ENCODE measurements at places on chromosomes 12 and 14.

GRCh38 chr12:50887191-50887590 is 44.5 kb downstream of the TMPRSS12 start:
- H3K4me1 ChIP-seq: no peaks in the 10 kb centered on the region
- no peaks in the 10 kb centered on the region for H3K27me3 ChIP-seq
- no peaks in the 10 kb centered on the region for H3K36me3 ChIP-seq
- no peak overlapping the region for H3K27ac ChIP-seq

- no peak overlapping the region for H3K4me3 ChIP-seq
- no peaks in the 10 kb centered on the region for H3K36me3 ChIP-seq
- H3K27ac ChIP-seq: no peak overlapping the region
- no peak for DNase-seq
- no peaks in the 10 kb centered on the region for H3K27me3 ChIP-seq
These were observed 48.2 kb upstream of the DCN start for GRCh38 chr12:91230841-91231240.

DNA sequence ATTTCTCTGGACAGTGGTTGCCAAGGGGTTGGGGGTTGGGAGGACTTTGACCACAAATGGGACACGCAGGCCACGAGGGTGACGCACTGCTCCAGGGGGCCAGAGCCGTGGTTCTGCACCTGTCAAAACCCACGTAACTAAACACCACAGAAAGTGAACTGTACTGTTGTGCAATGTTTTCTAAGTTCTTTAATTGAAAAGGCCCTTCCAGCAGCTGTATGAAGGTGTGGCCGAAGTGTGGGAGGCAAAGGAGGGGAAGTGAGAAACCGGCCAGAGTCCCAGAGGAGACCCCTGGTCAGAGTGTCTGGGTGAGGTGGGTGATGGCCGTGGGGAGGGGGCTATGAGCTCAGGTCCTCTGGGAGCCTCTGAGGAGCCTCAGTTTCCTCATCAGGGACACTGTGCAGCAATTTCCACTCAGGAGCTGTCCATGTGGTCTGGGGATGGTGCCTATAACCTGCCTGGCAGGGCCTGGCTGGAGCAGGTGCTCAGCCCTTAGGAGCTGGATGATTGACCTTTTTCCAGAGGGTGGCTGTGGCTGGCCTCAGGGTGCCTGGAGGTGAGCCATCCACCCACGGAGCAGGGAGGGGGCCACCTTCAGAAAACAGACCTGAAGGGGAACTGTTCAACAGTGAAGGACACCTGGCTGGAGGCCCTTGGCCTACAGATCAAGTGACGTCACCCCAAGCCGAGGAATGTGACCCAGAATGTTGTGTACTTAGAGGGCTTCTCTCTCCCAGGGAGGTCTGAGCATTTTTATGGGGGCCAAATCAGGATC is 9.8 kb upstream of the BDKRB2 start:
- no peak overlapping the region for H3K4me3 ChIP-seq
- peaks cover 1% of the 10 kb centered on the region for H3K4me1 ChIP-seq
- DNase-seq: no peak
- no peak overlapping the region for H3K27ac ChIP-seq

- peaks cover 3% of the 10 kb centered on the region for H3K27me3 ChIP-seq
- no peak overlapping the region for H3K4me3 ChIP-seq
- no peaks in the 10 kb centered on the region for H3K36me3 ChIP-seq
These were observed 154.3 kb upstream of the CCND2 start for GRCh38 chr12:4119157-4119761.

- no peak for DNase-seq
- H3K27ac ChIP-seq: no peak within 1 kb of the TSS
- H3K36me3 ChIP-seq: no peaks in the 10 kb centered on the region
- no peaks in the 10 kb centered on the region for H3K27me3 ChIP-seq
These were observed at the start of gene OR6C70 for GRCh38 chr12:55470088-55470829. OR6C70 (minus strand) TSS chr12:55470138; CDS start chr12:55470138, 0 bp downstream.

GRCh38 chr14:101315802-101316296 is 245.4 kb upstream of the DIO3 start:
- no peak for DNase-seq
- no peaks in the 10 kb centered on the region for H3K27me3 ChIP-seq
- H3K4me3 ChIP-seq: no peak overlapping the region
- no peaks in the 10 kb centered on the region for H3K36me3 ChIP-seq
- H3K4me1 ChIP-seq: no peaks in the 10 kb centered on the region
- H3K27ac ChIP-seq: no peak overlapping the region

DNA sequence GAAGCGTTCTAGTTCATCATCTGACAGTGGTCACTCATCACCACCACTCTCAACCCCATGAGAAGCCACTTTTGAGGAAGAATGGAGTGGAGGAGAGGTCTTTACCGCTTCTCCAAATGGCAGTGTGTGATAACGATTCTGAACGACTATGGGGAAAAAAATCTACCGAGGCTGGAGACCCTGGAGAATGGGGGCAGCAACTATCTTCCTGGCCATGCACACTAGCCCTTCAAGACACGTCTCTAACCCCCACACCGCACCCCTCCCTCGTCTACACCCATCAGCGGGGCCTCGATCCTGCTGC is 365 bp downstream of the ING4 start:
- H3K27ac ChIP-seq: peak overlapping the region; percentile 78
- H3K27me3 ChIP-seq: no peaks in the 10 kb centered on the region
- no peak for DNase-seq
- peaks cover 7% of the 10 kb centered on the region for H3K36me3 ChIP-seq

DNA sequence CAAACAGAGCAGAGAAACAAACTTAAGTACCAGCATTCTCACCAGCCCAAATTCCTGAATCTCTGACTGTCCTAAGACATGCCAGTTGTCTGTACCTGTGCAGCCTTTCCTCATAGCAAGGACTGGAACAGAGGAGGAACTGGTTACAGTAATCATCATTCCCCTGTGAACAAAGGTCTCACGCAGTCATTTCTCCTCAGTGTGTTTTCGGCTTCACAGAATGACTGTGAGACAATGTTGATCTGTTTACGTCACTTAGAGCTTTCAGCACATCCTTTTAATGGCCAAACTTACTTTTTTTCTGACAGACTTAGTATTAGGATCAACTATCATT is 169.0 kb downstream of the FBXL14 start:
- H3K4me3 ChIP-seq: no peak overlapping the region
- H3K36me3 ChIP-seq: no peaks in the 10 kb centered on the region
- DNase-seq: no peak
- H3K27me3 ChIP-seq: no peaks in the 10 kb centered on the region
- peaks cover 21% of the 10 kb centered on the region for H3K4me1 ChIP-seq
- peak overlapping the region; percentile 6 for H3K27ac ChIP-seq

GRCh38 chr12:110600254-110600653 is 13.7 kb upstream of the TCTN1 start:
- no peak for DNase-seq
- no peaks in the 10 kb centered on the region for H3K4me1 ChIP-seq
- H3K4me3 ChIP-seq: no peak overlapping the region
- no peaks in the 10 kb centered on the region for H3K27me3 ChIP-seq

DNA sequence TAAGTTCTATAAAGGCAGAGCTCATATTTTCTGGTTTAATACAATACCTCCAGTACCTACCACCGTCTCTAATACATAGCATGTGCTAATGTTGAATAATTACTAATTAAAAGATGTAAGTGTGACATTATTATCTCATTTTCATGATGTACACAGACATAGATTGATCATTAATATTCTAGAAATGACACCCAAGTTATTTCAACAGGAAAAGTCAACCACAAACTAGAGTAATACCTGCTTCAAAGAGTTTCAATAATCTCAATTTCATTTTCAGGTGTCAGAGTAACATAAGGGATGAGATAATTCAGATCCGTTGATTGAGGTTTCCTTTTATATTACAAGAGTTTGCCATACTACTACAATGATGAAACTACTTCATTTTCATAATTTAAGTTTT is 388.9 kb downstream of the SOX5 start:
- no peaks in the 10 kb centered on the region for H3K27me3 ChIP-seq
- no peaks in the 10 kb centered on the region for H3K36me3 ChIP-seq
- no peak overlapping the region for H3K4me3 ChIP-seq
- no peaks in the 10 kb centered on the region for H3K4me1 ChIP-seq
- no peak overlapping the region for H3K27ac ChIP-seq

GRCh38 chr12:42135259-42135814 is 9.3 kb downstream of the GXYLT1 start:
- no peak overlapping the region for H3K4me3 ChIP-seq
- no peak overlapping the region for H3K27ac ChIP-seq
- DNase-seq: no peak

DNA sequence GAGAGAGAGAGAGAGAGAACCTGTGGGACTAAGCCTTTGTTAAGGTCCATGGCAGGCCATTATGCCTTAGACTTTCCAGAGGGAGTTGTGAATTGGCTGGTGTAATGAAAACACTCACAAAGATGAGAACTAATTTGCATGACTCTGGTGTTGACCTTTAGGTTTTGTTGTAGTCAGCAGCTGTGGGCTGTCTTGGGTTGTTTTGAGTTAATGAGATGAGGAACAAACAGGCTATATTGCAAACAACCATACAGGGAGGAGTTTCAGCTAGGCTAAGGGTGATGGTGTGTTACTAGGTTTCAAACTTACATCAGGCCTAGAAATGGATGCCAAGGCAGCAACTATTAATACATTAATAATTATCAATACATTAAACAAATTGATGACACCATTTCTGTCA is 26.3 kb downstream of the ATXN7L3B start:
- no peaks in the 10 kb centered on the region for H3K36me3 ChIP-seq
- no peaks in the 10 kb centered on the region for H3K27me3 ChIP-seq
- H3K4me3 ChIP-seq: no peak overlapping the region
- DNase-seq: no peak

DNA sequence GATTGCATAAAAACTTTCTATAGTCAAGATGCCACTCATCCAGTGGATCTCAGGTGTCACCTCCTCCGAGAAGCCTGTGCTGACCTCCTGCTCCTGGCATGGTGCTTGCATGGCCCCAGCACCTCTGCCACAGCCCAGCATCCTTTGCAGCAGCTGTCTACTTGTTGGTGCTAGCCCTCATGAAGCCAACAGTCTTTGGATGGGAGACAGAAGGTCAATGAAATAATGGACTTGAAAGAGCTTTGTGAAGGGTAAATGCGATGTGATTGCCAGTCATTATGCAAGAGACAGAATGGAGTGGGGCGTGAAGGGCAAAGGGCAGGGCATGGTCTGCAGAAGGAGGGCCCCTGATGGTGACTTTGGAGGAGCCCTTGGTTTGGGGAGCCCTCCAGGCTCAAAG is 63.0 kb upstream of the CLMN start:
- peaks cover 7% of the 10 kb centered on the region for H3K27me3 ChIP-seq
- DNase-seq: no peak
- H3K4me3 ChIP-seq: no peak overlapping the region
- H3K4me1 ChIP-seq: no peaks in the 10 kb centered on the region
- H3K27ac ChIP-seq: no peak overlapping the region

GRCh38 chr14:34231626-34232025 is 230.4 kb downstream of the SPTSSA start:
- no peaks in the 10 kb centered on the region for H3K36me3 ChIP-seq

DNA sequence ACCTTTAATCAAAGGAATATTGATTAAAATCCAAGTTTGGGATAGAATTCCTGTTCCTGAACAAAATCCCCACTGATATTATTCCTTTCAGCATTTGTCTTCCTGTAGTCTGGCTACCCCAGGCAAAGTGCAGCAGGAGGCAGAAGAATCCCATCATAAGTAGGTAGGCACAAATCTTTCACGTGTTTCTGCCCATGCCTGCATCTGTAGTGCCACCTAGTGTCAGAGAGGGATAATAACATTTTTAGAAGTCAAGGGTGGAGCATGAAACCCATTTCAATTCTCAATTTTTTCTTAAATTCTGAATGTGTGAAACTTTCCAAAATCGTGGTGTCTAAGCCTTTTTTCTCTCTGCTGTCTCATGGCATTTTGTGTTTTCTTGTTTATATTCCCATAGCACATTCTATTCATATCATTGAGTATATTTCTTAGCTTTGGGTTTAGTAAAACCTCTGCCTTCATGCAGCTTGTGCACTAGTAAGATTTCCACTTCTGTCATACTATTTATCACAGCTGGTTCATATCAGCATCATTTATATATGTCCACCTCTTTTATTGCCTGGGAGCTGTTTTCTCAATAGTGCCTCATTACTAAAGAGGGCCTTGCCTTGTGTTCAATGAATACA is 47.8 kb upstream of the RERG start:
- H3K4me1 ChIP-seq: no peaks in the 10 kb centered on the region
- no peak overlapping the region for H3K4me3 ChIP-seq
- H3K27ac ChIP-seq: no peak overlapping the region
- H3K27me3 ChIP-seq: no peaks in the 10 kb centered on the region

DNA sequence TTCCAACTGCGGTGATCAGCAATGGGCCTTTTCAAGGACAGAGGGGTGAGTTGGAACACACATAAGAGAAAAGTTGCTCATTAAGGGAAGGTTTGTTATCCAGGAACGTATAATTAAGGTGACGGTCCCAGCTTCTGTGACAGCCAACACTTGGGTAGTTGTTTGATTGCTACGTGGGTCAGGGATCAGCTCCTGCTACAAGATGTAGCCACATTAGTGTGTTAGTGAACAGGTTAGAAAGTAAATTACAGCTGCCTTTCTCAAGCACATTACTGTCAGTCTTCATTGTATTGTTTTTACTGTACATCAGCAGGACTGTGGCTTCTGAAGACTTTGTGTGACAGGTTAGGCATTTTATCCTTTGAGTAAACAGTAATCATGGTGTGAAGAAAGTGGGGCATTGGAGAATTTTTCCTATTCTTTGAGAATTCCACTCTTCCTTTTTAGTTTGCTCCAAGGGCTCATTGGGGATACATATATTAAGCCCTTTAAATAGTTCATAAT is 230.5 kb downstream of the EGLN3 start:
- DNase-seq: no peak
- H3K4me1 ChIP-seq: no peaks in the 10 kb centered on the region
- no peak overlapping the region for H3K27ac ChIP-seq
- no peaks in the 10 kb centered on the region for H3K36me3 ChIP-seq

DNA sequence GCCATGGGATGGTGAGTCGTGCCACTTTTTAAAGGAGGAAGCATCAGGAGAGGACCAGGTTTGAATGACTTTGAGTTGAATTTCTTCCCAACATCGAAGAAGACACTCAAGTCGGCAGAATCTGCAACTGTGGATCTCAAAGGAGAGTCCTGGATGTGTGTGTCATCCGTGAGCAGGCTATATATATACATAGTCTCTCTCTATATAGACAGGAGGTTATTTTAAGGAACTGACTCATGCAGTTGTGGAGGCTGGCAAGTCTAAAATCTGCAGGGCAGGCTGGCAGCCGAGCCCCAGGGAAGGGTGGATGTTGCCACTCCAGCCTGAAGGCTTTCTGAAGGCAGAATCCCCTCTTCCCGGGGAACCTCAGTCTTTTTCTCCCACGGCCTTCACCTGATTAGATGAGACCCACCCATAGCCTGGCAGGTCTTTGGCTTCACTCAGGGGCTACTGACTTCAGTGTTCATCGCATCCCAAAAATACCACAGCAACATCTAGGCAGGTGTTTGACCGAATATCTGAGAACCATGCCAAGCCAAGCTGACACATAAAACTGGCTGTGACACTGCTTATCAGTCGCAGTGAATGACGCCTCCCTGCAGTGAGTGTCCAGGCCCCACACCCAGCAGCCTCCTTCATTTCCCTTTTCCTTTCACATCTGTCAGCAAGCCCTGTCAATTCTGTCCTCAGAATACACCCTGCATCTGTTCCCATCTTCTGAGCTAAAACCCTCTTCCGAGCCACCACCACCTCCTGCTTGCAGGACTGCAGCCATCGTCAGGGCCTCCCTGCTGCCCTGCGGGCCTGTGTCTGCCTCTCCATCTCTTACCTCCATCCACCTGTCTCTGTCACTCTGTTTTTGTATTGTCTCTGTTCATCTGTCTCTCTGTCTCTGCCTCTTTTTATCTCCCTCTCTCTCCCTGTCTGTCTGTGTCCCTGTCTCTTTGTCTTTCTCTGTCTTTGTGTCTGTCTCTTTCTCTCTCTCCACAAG is 54.0 kb downstream of the ZNF664 start:
- H3K27ac ChIP-seq: no peak overlapping the region
- no peak overlapping the region for H3K4me3 ChIP-seq
- peaks cover 26% of the 10 kb centered on the region for H3K4me1 ChIP-seq
- H3K27me3 ChIP-seq: no peaks in the 10 kb centered on the region
- no peaks in the 10 kb centered on the region for H3K36me3 ChIP-seq
- DNase-seq: peak; percentile 15
